ENCODE measurements at places on chromosomes 2 and 18.

DNA sequence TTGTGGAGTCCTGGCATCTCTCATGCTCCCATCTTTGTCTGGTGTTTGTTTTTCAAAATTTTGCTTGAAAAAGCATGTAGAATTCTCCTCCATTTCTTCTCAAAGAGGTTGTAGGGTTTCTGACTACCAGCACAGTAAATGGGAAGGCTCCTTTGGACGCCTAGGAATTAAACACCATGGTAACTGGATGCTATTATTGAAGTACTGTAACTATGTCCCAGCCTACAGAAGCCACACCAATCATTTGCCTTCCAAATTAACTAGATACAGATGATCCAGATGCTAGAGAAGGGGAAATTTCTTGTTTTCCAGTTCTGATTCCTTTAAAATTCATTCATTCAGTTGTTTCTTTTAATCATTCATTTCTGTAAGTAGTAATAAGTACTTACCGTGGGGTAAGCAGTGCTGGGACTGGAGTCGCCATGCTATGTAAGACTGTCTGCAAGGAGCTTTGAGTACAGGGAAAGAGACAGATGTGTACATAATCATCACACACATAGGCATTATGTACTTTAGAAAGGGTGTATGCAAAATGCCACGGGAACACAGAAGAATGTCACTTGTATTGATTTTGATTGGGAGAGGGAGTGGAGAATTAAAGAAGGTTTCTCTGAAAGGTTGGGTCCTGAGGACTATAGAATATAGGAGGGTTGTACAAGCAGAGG lies 49.6 kb downstream of the KIF5C start:
- DNase-seq: no peak

- DNase-seq: peak; percentile 10
Observed at GRCh38 chr2:203786549-203787351, 80.3 kb downstream of the CD28 start.

GRCh38 chr2:77387324-77387723 lies 134.9 kb downstream of the LRRTM4 start:
- no peak for DNase-seq

- DNase-seq: no peak
Observed at GRCh38 chr18:73660931-73661856, 486.4 kb downstream of the FBXO15 start.

DNA sequence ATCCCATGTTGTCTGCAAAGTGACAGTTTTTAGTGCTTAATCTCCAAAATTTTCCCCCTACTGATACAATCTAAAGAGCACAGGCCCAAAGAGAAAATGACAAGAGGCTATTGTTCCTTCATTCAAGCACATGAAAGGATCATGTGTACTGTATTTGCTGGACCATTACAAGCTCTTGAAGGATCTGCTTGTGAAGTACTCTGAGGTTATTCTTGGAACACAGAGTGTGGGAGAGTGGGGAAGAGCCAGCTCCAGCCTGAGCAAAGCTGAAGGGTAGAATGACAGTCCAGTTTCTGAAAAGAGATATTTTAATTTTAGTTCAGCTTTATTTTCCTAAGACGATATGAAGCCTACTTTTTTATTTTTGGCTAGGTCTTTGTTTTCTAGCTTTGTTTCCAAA lies 112.2 kb downstream of the GALNT3 start:
- no peak for DNase-seq

DNA sequence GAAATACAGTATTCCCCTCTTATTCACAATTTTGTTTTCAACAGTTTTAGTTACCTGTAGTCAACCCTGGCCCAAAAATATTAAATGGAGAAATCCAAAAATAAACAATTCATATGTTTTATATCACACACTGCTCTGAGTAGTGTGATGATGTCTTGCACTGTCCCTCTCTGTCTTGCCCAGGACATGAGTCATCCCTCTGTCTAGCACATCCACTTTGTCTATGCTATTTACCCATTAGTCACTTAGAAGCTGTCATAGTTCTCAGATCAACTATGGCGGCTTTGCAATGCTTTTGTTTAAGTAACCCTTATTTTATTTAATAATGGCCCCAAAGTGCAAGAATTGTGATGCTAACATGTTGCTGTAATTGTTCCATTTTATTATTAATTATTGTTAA lies 380.6 kb upstream of the REG3G start:
- no peak for DNase-seq

DNA sequence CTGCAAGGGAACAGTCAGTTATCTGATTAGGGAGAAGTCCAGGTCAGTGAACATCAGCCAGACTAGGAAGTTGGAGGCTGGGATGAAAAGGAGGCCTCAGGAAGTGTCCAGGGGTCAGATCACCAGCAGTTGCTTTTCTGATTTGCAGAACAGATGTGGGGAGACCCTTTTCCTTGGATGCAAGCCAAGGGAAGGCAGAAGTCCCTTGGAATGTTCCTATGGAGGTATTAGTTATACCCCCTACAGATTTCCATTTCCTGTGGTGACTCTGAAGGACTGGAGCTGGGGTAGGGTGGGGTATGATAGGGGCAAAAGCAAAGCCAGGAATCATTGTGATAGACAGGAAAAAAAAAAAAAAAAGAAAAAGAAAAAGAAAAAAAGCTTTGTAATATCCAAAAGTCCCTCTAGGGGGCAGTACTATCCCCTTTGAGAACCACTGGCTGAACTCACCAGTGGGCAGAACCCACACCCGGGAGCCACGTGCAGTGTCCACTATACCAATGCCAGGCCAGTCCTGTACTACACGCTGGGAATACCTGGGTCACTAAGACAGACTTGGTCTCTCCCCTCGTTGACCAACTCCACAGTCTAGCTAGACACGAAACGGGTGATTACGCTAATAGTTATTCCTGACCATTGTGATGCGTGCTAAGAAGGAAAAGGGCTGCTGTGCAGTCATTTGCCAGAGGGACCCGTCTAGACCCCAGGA lies 7.4 kb downstream of the DYSF start:
- peak; percentile 55 for DNase-seq

DNA sequence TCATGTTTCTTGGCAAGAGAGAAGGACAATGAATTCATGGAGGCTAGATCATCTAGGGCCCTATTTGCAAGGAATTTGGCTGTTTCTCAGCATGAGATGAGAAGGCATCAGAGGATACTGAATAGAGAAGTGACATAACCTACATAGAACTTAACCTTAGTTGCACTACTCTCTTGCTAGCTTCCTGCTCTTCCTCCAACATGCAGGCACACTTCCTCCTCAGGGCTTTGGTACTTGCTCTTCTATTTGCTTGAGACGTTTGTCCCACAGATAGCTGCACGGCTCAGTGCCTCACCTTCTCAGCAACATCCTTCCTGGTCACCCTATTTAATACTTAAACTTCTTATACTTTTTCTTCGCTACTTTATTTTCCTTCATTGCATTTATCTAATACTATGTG lies 20.0 kb upstream of the LANCL1 start:
- DNase-seq: peak; percentile 35

DNA sequence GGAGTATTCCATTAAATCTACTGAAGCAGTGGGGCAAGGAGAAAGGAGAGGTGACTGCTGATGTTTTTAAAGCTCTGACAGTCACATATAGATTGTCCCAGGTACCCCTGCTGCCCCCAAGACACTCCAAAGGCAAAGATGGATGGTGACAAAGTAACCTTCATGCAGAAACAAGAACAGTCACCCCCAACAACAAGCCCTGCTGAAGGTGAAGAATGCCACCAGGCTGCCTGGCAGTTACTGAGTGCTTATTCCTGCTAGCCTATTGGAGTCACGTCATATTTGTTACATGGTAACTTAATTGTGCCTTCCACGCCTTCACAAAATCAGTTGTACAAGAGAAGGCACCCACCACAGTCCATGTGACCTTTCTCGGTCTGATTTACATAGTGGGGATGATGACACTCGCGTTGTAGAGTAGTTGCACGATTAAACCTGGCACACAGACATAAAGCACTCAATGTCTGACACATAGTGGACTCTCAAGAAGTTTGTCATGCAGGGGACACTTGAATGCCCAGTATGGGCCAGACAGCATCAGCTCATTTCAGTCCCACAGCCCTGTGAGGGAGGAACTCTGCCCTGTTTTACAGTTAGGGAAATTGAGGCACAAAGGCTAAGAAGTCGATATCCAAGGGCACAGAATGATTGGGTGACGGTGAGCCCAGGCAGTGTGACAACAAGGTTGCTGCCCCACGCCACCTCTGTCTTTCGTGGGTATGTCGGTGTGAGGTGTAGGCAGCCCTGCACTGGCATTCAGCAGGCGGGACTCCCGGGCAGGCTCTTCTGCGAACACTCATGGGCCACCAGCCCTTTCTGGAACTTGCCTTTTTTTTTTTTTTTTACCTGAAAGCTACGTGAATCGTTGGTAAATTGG lies 62.7 kb downstream of the ZCCHC2 start:
- DNase-seq: no peak

DNA sequence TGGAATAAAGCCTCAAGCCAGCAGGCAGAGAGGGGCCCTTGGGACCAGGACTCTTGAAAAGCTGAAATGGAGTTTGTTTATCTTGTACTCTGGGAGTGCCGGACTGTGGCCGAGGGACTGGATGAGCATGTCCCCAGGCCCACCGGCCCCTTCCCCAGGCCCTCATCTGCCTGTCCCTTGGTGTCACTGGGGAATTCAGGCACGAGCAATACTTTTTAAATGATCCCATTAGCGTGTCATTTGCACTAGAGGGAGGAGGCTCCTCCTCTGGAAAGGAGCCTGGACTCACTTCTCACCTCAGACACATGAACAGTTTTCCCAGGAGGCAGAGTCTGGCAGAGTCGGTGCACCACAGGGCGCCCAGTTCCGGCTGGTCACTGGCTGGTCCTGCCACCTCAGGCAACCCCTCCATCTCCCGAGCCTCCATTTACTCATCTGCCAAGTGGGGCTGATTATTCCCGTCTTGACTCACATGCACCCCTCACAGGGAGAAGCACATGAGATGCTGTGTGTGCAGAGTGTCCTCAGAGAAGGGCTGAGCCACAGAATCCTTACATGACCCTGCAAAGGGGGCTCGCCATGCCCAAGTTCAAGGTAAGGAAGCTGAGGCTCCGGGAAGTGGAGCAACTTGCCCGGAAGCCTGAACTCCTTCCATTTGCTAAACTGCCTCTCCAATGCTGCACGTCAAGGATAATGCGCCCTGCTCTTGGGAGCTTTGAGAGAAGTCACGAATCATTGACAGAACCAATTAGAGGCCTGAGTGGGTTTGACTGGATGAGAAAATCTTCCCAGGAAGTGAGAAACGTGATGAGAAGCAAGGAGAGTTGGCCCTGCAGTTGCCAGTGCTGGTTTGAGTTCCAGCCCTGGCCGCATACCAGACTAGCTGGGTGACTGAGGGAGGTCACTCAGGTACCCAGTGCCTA lies 26.7 kb downstream of the CIB4 start:
- no peak for DNase-seq

GRCh38 chr2:11437602-11438001 lies 28.4 kb downstream of the E2F6 start:
- DNase-seq: no peak

DNA sequence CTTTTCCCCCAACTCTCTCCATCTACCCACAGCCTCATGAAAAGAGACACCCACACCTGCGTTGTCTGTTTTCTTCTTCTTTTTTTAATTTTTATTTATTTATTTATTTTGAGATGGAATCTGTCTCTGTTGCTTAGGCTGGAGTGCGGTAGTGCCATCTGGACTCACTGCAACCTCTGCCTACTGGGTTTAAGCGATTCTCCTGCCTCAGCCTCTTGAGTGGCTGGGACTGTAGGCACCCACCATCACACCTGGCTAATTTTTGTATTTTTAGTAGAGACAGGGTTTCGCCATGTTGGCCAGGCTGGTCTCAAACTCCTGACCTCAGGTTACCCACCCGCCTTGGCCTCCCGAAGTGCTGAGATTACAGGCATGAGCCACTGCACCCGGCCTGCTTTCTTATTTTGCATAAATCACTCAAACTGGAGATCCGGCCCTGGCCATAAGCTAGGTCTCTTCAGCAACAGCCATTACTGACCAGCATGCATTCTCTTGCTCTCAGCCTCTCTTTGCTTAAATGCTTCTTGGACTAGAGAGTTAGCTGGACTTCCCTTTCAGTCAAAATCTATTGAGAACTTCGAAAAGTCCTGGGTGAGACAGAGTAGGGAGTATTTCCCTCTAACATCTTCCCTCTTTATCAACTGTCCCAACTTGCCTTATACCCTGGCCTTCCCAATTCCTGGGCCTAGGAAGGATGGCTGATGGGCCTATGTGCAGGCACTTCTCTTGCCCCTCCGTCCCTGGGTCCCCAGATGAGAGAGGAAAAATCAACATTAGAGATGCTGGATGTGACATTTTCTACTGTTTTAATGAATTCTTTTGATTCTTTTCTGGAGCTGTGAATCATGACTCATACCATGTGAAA lies 27.3 kb downstream of the MYCN start:
- DNase-seq: no peak

DNA sequence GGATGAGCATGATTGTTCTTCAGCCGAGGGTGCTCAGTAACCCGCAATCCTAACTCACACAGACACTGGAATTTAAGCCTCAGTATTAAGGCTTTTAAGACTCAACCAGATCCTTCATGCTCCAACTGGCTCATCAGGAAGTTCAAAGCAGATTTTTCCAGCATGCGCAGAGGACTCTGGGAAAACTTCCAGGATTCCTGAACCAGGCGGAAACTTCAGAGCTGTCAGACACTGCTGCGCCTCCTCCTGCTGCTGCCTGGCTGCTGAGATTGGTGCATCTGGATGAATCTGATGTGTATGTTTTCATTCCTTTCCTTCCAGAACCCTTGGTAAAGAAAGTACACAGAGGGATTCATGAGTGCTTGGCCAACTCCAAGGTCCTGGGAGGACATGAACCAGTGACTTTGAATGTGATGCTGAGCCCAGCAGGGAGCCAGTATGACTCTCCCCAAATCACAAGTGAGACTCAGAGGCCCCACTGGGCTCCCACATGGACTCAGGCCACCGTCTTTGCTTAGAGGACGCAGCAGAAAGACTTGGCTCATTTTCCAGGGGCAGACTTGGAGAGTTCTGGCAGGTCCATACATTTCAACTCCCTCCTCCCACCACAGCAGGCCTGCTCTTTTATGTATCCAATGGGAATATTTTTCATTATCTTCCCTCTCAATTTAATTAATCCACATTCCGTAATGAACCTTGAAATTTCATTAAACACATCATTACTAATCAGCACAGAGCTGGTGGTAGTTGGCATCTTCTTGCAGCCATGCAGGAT lies 143.5 kb upstream of the HDAC4 start:
- DNase-seq: no peak

DNA sequence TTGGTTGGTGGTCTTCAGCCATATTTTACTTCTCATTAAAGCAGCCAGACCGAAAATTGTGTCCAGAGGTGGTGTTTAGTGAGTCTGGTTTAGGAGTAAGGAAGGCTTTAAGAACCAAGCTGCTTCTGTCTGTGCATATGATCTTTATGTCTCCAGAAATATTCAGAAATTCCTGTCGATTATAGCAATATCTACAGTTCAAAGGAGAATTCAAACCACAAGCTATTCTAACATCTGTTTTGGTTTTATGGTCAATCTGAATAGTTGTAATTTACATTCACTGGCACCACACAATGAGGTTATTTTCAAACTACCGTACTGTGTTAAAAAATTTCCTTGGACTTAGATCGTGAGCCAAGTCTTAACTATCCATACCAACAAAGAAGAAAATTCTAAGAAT lies 11.3 kb downstream of the UPP2 start:
- no peak for DNase-seq

GRCh38 chr18:79111483-79111882 lies 42.3 kb downstream of the ATP9B start:
- DNase-seq: no peak

Measured in hematopoietic multipotent progenitor cell treated with erythropoietin and hydrocortisone succinate and interleukin-3 and kit ligand, for 4 days (in vitro differentiated cells).